ENCODE measurements at places on chromosomes 6 and 20.
A peak's percentile ranks its signal among the peaks of the same experiment; 100 is the strongest.

DNA sequence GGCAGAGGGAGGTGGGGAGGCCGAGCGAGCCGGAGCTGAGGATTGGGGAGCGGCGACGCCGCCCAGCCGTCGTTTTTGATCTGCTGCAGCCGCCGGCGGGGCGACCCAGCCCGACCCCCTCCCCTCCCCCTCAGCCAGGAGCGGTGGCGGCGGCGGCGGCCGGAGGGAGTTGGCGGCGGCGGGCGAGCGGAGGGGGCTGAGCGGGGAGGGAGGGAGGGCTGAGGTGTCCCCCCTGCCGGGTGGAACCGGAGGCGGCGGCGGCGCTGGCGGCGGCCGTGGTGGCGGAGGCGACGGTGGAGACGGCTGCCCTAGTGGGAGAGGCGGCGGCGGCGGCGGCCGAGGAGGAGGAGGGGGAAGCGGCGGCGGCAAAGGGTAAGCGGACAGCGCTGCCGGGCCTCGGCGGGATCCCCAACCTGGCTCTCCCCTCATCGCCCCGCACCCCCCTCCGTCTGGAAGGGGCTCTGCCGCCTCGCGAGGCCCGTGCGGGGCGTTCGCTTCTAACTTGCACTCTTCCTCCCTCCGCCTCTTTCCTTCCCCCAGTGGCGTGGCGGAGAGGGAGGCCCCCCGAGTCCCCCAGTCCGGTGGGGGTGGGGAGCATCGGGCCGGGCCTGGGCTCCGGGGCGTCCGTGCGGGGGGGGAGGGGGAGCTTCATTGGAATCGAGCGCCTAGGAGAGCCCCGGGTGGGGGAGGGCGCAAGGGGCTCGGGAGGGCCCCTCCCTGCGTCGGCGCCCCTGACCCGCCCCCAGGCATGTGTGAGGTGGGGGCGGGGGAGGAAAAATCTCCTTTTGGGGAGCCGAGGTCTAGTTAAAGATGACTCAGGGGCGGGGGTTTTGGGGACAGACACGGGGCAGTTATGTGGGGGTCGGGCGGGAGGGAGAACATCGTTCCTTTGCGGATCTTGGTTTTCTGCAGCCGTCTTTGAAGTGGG is at the start of gene TAB2:
Gene TAB2 (plus strand): TSS at position 69 of the 928 bp plus-strand sequence. CDS start 52,286 bp downstream, outside the sequence.
- peak; percentile 42 for DNase-seq

DNA sequence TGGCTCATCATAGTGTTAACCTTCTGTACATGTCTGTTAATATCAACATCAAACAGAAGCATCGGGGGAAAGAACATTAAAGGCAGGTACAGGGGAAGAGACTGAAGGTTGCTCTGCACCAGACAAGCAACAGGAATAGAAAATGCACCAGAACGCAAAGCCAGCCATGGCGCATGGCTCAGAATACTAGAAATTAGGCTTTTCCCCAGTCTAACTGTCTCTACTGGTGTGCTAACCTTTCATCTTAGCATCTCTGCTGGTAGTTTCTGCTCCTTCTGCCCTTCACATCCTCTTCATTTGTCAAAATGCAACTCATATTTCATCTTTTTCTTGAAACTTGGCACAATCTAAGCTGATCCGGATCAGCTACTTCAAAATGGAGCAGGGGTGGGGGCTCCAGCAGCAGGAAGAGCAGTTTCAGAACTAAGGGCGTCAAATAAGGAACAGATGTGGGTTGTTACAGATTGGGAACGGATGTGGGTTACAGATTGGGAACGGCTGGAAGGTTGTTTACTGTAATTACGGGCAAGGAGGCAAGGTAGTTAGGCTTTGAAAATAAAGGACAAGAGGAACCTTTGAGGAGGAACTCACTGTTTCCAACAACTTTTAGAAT is 13.1 kb upstream of the RNASET2 start:
- no peak for DNase-seq

GRCh38 chr6:131924881-131925474 is 26.2 kb downstream of the CCN2 start:
- no peak for DNase-seq

GRCh38 chr20:47318586-47319516 is 37.6 kb downstream of the ZMYND8 start:
- peak; percentile 77 for DNase-seq
